ENCODE measurements at places on chromosomes 1 and 21.

GRCh38 chr1:244830639-244831038 lies 4.8 kb upstream of the COX20 start:
- no peak for DNase-seq

DNA sequence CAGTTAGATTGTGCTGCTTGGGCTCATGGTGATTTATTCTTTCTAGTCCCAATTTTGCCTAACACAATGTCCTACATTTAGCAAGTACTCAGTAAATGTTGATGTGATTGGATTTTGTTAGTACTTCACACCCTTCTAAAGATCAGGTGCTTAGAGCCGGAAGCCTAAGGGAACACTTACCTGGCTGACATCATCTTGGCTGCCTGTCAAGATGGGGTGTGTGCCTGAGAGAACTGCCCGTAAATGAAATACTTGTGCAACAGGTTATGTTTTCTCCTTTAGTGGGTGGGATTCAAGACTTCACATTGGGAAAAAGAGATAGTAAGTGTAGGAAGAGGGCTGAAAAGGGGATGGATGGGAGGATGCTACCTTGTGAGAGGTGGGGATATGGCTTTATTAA lies 75.5 kb upstream of the MACF1 start:
- DNase-seq: no peak

GRCh38 chr1:65332821-65333220 lies 23.5 kb downstream of the DNAJC6 start:
- no peak for DNase-seq

GRCh38 chr1:166785987-166786386 lies 53.3 kb upstream of the POGK start:
- no peak for DNase-seq

GRCh38 chr1:81237473-81238089 lies 563.2 kb upstream of the ADGRL2 start:
- no peak for DNase-seq

DNA sequence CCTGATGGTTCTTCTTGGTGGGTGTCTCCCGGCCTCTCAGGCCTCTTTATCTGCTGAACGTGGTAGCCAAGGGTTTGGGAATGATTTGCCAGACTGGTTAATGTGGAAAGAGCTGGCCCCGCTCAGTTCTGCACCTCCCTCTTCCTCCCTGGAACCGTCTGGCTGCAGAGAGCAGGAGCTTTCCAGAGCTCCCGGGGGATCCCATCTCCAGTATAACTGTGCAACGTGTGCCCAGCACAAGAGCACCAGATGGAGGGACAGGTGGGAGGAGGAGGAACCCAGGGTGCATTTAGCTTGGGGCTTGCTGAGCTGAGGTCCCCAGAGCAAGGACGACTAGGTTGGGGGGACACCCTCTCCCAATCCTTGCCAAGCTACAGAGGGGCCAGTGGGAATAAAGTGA lies 5.0 kb downstream of the TFF1 start:
- no peak for DNase-seq

- DNase-seq: no peak
Observed at GRCh38 chr1:56569661-56570060, 9.7 kb downstream of the PLPP3 start.

- DNase-seq: no peak
Observed at GRCh38 chr21:37381883-37382585, 15.5 kb downstream of the DYRK1A start.

DNA sequence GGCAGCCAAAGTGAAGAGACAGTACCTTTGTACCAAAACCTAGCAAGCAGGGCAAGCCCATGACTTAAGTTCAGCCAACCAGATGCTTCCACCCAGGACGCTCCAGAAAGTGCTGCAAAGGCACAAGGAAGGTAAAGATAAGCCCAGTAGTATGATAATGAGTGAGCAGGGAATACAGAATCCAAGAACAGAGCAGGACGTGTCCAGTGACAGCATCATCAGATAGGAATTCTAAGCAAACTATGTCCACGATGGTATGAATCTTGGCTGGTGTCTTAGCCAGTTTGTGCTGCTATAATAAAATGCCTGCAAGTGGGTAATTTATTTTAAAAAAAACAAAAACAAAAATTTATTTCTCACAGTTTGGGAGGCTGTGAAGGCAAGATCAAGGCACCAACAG lies 13.6 kb downstream of the GJA4 start:
- no peak for DNase-seq

DNA sequence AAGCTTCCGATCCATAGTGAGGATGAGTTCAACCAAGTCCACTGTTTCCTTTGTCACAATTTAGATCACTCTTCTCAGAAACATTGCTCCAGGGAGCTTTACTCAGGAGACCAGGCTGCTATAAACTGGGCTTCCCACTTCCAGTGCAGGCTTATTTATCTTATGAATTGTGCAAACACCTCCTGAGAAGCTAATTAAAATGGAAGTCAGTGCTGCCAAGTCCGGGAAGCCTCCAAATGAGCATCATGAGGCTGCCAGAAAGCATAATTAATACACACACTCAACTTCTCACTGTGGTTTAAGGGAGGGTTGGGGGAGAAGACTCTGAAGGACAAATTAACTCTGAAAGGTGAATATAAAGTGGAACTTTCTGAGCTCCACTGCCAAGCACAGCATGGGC lies 145.0 kb upstream of the SGIP1 start:
- no peak for DNase-seq

- no peak for DNase-seq
Observed at GRCh38 chr1:113792986-113793385, 19.3 kb downstream of the RSBN1 start.

- DNase-seq: no peak
Observed at GRCh38 chr1:5296095-5296494, 641.7 kb downstream of the AJAP1 start.

GRCh38 chr1:184892116-184892515 lies 82.2 kb downstream of the NIBAN1 start:
- no peak for DNase-seq

DNA sequence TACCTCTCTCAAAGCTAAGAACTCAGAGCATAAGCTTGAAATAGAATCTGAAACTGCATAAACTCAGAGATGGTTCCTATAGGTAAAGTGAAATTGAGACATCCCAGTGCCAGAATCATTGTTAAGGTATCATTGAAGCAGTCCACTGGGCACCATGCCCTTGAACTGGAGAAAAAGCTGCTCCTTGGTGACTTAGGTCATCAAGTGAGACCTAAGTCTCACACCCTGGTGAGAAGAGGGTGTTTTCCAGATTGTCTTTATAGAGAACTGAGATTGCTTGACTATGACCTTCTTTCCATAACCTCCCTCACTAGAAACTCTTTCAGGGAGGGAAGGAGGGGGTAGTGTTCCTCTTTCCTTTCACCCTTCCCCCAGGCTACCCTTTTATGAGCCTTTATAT lies 9.4 kb upstream of the ATP6V1G3 start:
- DNase-seq: no peak

DNA sequence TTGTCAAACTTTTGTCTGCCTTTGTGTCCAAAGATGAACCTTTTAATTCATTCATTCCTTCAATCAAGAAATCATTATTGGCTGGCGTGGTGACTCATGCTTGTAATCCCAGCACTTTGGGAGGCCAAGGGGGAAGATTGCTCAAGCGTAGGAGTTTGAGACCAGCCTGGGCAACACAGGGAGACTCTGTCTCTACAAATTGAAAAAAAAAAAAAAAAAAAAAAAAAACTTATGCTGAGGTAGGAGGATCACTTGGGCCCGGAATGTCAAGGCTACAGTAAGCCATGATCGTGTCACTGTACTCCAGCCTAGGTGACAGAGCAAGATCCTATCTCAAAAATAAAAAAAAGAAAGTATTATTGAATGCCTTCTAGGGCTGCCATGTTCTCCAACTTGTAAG lies 51.3 kb upstream of the CXADR start:
- DNase-seq: no peak

- no peak for DNase-seq
Observed at GRCh38 chr1:107883562-107883961, 81.4 kb downstream of the VAV3 start.

- DNase-seq: no peak
Observed at GRCh38 chr1:162709870-162710269, 77.6 kb downstream of the DDR2 start.

GRCh38 chr1:41591891-41592290 lies 107.4 kb upstream of the EDN2 start:
- DNase-seq: no peak

GRCh38 chr1:47569681-47570470 lies 132.0 kb downstream of the FOXD2 start:
- no peak for DNase-seq

DNA sequence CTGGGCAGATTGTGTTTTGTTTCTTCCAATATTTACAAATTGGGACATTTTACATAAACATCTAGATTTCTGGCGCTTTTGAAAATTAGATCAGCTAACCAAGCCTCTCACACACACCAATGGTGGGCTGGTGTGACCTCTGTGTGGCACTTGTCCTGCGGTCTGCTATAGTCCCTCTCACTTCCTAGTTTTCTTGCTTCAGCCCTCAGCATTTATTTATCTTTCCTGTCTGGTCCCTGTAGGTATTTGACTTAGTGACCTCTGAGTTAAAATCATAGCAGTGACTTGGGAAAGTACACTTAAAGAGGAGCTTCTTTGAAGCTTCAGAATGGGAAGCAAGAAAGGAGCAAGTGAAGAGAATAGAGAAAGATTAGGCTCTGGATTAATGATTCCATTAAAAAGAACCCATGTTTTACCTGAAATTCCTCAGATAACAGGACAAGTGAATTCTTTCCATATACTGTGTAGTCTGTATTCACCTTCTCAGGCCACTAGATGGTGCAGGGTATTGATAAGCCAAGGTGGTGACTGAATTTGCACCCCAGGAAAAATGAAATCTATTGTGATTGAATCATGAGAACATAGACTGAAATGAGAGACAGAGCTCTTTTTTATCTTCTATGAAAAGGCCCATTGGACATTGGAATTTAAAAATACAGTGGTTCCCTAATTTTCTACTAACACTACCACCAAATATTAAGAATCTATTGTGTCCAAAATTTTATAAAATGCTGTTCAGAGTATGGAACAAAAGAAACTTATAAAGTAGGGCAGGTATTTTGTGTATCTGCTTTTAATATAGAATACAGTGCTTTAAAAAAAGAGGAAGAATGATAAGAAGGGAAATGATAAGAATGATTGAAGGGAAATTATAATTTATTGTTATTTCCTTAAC lies 7.1 kb upstream of the DIPK1A start:
- no peak for DNase-seq

DNA sequence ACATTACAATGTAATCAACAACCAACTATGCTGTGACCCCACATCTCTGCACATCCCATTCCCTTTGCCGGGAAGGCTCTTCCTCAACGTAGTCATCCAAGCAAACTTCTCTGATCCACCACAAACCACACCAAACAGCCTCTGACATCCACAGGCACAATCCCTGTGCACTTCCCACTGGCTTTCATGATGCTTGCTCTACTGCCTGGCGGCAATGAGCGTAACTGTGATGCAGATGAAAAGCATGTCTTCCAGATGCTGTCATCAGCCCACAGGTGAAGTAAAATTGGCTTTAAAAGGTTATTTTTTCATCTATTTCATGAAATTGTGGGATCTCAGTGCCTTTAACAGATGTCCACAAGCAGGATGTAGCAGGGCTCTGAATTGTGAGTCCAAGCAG lies 635.2 kb downstream of the SMYD3 start:
- no peak for DNase-seq

DNA sequence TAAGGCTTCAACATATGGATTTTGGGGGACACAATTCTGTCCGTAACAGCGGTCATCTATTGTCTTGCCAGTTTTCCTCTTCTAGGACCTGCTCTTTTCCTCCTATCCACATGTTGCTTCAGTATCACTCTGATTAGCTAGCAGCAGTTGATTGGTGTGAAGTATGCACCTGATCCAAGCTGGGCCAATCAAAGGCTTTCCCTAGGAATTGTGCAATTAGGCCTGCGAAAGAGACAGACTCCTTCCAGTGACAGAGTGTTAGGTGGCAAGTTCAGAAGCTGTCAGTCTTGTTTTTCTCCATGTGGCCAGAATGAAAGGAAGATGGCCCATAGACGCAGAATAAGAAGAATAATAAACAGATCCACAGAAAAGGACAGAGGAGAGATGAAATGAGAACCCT lies 34.1 kb upstream of the IL12RB2 start:
- no peak for DNase-seq

DNA sequence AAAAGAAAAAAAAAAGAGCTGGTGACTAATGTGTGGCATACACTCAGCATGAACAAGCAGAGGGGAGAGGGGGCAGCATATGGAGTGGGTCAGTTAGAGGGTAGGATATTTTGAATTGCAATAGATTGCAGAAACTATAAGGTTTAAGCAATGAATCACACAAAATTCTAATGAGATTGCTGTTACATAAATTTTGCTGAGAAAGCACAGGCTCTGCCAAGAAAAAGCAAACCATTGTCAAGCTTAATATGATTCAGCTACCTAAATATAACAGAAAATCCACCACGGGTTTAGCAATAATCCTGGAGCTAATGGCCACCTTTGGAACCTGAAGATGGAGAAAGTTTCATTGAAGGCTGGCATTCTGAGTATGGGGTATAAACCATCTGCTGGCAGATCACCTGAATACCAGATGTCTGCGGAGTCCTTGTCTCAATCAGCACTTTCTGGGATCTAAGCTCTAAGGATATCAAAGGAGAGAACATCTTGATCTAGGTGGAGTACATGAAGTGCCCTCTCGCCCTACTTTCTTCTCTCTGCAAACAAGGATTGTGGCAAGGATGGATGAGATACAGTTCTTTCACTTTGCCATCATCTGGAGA lies 30.3 kb upstream of the ANGPTL7 start:
- DNase-seq: no peak

DNA sequence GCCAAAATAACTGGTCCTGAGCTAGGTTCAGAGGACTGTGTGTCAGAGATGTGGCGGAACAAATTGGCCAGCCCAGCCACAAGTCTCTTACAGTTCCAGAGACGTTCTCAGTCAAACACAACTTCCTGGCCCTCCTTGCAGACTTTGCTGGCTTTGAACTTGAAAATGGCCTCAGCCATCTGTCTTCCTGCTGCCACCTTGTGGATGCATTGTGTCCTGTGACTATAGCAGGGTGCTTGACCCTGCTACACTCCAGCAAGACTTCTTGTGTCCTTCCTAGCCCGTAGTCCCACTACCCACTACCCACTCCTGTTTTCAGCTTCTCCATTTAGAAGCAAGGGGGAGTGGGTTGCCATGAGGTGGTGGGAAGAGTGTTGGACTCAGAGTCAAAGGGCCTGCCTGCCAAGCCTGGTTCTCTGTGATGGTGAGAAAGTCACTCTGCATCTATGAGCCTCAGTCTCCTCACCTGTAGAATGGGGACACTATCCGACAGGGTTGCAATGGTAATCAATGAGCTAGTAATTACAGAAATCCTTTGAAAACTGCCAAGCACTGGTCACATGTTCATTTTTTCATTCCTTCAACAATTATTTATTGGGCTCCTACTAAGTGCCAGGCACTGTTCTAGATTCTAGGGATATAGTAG lies 109.9 kb downstream of the IGSF21 start:
- no peak for DNase-seq

All from activated gamma-delta T cell treated with Interleukin-2 at 50 U/mL for 16 hours (primary cell).